COR-L47 (cell line): ENCODE measurements at places on chromosomes 12 and 14.

DNA sequence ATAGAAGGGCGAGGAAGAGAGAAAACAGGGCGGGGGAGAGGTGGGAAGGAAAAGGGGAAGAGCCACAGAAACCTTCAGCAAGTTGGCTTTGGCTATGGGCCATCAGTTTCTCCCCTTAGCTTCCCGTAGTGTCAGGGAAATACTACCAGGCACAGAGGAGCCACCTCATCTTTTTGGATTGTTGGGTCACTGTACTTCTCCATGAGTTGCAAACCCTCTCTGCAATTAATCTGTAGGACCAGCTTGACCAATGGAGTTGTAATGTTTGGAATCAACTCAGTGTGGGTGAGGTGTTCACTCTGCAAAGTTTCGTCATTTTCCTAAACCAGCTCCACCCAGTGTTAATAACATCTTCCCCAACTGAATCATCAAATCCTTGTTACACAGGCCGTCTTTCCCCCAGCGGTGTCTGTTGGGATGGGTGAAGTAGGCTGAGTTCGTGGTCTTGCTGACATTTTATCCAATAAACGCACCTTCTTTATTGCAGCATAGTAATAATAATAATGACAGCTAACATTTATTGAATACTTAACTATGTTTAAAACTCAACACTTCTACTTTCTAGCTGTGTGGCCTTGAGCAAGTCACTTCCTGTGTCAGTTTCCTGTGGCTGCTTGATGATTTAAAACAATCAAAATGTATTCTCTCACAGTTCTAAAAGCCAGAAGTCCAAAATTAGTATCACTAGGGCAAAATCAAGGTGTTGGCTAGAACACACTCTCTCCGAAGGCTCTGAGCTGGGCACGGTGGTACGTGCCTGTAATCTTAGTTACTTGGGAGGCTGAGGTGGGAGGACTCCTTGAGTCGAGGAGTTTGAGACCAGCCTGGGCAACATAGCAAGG lies 8.1 kb upstream of the GLTP start:
- no peak for DNase-seq

- DNase-seq, result no peak
Measured at GRCh38 chr12:51441583-51441982, 17.0 kb downstream of the SLC4A8 start.

DNA sequence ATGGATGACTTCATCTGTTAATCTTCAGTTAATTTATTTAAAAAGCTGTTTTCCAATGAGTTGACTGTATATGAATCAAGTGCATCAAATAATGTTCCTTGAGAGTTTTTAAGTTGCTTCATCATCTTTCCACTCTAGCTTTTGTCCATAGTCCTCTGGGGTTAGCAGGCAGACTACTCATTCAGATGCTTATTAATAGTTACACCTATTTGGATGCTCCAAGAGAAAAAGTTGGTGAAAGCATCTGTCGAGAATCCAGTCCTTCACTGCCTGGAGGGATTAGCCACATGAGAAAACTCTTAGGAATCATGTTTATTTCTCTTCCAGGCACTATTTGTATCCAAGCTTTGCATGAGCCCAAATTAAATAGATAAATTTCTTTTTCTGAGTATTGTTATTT lies 70.2 kb downstream of the DACT1 start:
- DNase-seq, result no peak

DNA sequence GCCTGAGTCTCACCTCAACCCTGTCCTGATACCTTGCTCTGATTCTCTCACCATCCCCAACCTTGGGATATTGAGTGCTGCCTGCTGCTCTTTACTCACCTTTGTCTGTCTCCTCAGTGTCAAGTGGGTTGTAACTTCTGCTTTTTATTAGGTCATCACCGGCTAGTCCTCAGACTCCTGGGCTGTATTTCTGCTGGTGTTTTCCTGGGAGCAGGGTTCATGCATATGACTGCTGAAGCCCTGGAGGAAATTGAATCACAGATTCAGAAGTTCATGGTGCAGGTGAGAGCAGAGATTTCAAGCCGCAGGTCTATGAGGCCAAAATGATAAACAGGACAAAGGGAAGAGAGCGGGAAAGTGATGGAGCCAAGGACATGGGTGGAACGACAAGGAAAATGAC lies 498 bp downstream of the SLC39A2 start:
- DNase-seq, result no peak

DNA sequence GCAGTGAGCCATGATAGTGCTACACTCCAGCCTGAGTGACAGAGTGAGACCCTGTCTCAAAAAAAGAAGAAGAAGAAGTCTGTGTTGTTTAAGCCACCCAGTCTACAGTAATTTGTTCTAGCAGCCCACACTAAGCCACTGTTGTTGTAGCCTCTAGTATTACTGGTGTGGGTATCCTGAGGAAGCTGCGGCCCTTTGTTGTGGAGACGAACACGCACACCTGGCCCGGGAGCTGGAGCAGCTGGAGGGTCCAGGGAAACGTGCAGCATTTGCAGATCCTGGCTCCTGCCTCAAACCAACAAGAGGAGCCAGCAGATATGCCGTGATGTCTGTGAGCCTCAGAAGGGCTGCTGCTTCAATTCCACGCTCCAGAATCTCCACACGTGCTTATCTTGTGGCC lies 65.3 kb downstream of the MAP1LC3B2 start:
- DNase-seq, result no peak

- DNase-seq, result no peak
Measured at GRCh38 chr14:98077176-98077575, 1194.8 kb downstream of the BCL11B start.
